ENCODE measurements at places on chromosomes 2 and 18.

DNA sequence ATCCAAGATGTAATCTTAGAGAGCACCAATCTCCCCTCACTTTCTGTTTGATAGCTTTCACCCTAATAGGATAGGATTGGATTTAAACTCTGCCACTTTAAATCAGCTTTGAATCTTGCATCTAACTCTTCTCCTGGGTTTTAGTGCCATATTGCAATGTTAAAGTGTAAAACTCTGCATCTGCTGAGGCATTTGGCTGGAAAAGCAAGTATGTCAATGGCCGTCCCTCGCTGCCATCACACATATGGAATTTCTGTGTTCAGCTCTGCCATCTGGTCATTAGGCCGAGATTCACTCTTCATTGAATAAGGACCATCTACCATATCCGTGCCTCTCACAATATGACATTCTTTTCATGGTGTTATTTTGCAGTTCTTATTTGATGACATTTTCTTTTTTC lies 728.1 kb upstream of the PIK3C3 start:
- no peak for DNase-seq

DNA sequence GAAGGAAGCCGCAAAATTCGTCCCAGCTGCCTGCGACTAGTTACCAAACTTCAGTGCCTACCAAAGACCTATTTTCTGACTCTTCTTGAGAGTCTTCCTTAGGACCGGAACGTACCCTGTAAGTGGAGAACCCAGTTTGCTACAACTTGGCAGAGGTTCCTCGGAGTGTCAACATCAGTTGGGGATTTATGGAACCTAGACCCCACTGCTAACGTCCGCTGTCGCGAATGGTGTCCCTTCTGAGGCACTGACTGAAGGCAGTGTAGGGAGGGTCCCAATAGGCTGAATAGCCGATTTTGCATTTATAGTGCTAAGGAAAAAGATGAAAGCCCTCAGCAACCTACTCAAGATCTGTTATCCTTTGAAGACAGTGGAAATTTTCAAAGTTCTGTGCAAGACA lies 568 bp upstream of the STK17B start:
- no peak for DNase-seq

GRCh38 chr2:228689053-228689452 lies 507.6 kb upstream of the SPHKAP start:
- DNase-seq = no peak

- no peak for DNase-seq
These were observed 100.4 kb downstream of the ACOXL start for GRCh38 chr2:110832740-110833139.

GRCh38 chr2:231575612-231576256 lies 16.9 kb upstream of the TEX44 start:
- no peak for DNase-seq

GRCh38 chr2:120637847-120638246 lies 97.8 kb upstream of the GLI2 start:
- DNase-seq = no peak

GRCh38 chr2:154670083-154670482 lies 28.4 kb upstream of the KCNJ3 start:
- DNase-seq = no peak

- no peak for DNase-seq
These were observed 95.3 kb upstream of the PARD3B start for GRCh38 chr2:204449977-204450376.

DNA sequence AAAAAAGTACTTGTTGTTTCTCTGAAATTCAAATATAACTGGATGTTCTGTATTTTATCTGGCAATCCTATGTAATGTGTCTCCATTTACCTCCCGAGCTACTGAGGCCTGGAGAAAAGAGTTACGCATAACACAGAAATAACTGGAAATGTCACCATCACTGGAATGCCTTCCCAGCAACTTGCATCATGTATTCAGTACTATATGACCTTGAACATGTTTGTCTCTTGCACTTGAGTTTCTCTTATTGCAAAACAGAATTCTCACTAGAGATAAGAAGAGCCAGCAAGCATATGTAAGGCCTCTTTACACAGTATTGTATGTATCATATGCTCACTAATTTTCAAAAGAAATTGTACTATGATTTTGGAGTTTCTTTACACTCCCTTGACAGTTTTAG lies 99.6 kb upstream of the CTAGE1 start:
- DNase-seq = no peak

GRCh38 chr2:9908639-9909038 lies 42.9 kb upstream of the GRHL1 start:
- DNase-seq = no peak

DNA sequence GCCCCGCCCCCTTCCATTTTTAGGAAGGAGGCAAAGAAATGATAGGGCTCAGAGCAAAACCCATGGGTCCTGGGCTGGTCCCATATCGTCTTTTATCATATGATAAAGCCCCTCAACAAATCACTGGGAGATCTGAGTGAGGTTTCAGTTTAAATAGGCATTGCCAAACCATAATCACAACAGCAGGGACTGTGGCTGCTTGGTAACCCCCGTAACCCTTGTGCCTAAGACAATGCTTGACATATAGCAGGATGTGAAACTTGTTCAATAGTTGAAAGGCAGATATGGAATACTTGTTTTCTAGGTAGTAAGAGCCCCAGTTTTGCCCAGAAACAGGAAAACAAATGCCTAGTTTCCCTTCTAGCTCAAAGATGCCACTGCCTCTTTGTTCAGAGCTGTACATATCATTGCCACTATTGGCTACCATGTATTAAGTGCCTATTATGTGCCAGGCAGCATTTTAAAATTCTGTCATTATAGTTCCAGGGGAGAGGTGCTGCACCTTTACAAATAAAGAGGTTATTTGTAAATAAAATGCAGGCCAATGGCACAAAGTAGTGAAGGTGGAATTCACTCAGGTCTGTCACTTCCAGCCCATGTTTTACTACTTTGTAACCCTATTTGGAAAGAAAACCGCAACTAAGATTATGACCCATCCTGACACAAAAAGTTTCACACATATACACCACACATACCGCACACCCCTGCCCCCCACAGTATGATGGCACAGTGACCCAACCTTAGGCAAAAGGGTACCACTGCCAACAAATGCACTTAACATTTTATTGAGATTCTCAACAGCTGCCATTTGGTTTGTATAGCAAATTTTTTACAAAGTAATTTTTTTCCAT lies 14.2 kb downstream of the NAGK start:
- DNase-seq = no peak

GRCh38 chr2:237422309-237422708 lies 8.3 kb upstream of the COL6A3 start:
- DNase-seq = no peak

GRCh38 chr2:141968433-141968832 lies 162.4 kb downstream of the LRP1B start:
- DNase-seq = no peak

DNA sequence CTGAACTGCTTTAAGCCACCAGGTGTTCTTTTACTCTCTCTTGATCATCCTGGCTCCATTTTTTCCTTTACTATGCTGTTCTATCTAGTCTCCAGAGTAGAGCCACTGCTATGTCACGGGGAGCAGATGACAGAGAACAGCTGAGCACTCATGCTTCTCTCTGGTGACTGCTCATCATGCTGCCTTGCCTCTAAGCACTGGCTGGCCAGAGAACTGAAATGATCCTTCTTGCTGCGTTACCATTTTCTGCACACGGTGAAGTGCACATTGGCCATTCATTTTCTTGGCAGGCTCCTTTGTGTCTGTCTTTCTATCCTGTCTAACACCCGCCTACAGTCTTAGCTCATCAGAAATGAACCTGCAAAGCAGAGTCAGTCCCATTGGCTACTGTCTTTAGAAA lies 86.0 kb downstream of the KCTD1 start:
- no peak for DNase-seq

DNA sequence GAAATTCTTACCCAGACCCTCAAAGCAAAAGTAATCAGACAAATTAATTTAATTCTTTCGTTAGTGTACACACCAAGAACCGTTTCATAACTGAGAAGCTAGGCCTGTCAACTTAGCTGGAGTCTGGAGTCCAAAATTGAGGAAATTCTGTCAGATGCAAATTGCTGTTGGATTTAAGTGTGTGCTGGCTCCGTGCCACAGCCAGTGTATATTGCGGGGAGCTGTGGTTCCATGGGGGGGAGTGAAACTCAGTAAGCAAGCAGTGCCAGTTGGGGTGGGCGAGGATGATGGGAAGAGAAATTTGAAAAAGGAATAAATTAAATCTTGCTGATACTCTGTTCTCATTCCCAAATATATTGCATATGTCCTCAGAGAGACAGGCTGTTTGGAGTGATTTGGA lies 4.0 kb downstream of the ARPC2 start:
- DNase-seq = no peak

DNA sequence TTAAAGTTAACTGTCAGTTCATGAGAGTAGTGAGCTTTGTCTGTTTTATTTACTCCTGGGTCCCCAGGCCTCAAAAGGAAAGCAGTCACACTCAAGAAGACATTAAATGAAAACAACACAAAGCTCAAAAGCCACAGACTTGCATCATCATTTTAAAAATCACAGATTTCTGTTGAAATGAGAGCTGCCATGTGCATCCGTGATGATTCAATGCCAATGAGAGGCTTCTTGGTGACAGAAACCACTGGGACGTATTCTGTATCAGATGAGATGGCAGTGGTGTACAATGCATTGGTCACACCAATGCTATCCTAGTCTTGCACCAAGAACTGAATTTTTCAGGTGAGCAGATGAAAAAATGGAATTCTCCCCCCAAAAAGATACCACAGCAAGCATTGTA lies 204.8 kb downstream of the ANAPC1 start:
- DNase-seq = no peak

- DNase-seq = peak; percentile 33
These were observed 67.5 kb downstream of the SPATS2L start for GRCh38 chr2:200373973-200374416.

DNA sequence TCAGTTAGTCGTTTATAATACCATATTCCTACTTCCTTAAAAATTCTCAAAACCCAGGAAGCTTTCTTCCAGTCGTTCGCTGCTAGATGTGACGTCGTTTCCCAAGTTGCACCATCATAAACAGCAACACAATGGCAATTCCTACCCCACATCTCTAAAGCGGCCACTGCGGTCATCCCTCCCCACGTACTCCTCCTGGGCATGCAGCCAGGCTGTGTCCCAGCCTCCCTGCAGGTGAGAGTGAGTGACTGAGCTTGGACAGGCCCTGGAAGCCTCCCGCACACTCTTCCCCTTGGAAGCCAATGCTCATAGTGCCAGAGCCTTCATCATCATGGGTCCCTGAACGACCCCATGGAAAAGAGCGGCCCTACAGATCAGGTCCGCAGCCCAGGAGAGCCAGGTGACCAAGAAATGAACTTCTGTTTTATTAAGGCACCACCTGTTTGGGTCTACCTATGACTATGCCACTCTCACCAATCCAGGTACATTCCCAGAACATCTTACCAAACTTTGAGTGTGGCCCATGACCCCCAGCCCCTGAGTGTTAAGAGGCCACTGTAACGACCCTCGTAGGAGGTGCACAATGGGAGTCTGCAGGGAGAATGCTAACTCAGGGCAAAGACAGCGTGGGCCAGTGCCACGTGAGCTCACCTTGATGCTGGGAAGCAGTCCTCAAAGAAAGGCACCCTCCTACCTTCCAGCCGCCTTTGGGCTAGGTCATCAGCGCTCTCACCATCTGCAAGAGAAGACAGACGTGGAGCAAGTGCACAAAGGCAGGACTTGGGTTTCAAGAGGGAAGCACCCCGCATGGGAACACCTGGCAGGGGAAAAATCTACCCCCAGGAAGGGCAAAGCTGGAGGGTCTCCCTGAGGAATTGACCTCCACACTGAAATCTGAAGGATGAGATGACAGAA lies 74.7 kb upstream of the RAB6C start:
- DNase-seq = no peak

DNA sequence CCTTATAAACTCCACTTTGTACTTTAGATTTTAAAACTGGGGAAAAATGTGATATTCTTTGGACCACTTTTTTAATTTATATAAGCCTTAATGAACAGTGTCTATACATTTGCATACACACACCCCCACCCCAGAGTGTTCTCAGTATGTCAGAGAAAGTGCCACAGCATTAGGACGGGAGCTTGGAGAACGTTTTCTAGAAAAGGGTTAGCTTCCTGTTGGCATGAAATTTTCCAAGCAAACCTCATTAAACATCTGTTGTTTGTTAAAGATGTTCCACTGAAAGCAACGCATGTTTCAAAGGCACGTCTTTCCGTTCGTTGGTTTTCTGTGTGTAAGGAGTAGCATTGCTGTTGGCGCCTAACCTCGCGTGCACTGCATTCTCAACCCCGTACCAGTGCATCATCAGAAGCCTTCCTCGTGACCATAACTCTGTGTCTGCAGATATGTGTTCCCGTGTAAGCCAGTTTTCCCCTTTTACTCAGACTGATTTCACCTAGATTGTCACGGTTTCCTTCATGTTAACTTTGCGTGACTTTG lies 228.5 kb downstream of the ALPK2 start:
- no peak for DNase-seq

DNA sequence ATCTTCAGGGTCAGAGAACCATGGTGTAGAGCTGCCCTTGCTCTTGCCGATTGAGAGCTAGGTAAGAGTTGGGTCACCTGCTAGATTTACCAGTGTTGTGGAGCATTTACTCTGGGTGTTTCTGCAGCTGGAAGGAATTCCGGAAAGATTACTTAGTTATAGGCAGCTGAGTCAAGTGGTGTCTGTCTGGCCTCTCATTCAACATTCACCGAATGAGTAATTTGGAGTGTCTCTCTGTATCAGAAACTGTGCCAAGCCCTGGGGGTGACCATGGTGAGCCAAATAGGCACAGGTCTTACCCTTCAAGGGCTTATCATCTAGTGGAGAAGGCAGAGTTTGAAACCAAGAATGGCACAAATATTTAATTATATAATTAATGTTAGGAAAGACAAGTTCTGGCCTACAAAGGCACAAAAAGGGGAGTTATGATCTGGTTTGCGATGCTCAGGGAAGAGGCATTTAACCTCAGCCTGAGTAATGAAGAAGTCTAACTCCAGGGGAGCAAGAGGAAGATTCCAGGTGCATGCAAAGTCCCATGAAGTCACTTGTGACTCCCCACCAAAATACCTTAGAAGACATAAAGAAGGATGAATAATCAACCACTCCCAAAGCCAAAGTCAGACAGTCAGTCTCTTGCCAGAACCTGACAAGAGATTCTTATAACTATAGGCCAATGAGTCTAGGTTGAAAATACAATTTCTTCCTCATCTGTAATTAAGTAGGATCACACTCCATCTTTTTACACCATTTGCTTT lies 12.5 kb downstream of the SETBP1 start:
- no peak for DNase-seq

DNA sequence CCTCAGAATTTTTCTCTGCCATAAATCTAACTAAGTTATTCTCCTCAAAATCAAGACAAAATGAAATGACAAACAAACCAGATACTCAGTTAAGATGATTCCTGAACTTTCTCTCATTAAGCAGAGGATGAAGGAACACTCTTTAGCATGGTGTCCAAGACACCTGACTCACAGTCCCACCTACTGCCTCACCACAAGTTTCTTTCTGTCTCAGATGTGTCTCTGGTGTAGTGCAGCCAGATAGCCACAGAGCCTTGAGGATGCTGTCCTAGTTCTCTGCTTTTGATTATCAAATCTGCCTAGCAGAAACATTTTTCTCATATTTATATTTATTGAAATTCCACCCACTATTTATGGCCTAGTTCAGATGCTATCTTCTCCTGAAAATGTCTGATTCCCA lies 103.6 kb upstream of the TMEM200C start:
- DNase-seq = no peak
